Stimulated activated CD8-positive, alpha-beta memory T cell treated with anti-CD3 and anti-CD28 coated beads, Interleukin-4, amount 100 ng/mL, for 1 hour (primary cell): ENCODE measurements at places on chromosomes 3 and 15.

GRCh38 chr3:135099734-135100355 lies 304.8 kb downstream of the EPHB1 start:
- DNase-seq: no peak

- DNase-seq: no peak
Observed at GRCh38 chr15:52379395-52380106, 83.9 kb upstream of the MYO5C start.

DNA sequence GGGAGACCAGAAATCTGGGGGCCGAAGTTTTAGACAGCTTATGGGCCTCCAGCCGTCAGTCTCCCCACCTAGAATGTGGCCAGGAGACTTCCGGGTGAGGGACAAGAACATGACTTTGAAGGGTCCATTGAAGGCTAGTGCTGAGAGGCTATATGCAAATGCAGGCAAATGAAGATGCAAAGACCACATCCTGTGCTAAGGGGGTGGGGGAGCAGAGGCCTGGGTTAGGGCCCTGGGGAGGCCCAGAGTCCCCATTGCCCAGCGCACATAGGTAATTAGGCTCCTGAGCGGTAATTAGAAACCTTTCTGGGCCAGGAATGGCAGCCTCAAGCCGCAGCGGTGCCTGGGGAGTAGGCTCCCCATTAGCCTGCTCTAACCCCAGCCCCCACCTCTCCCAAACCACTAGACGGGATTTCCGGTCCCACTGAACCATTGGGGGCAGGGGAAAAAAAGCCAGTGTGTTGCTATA lies 6.8 kb downstream of the CSK start:
- no peak for DNase-seq

DNA sequence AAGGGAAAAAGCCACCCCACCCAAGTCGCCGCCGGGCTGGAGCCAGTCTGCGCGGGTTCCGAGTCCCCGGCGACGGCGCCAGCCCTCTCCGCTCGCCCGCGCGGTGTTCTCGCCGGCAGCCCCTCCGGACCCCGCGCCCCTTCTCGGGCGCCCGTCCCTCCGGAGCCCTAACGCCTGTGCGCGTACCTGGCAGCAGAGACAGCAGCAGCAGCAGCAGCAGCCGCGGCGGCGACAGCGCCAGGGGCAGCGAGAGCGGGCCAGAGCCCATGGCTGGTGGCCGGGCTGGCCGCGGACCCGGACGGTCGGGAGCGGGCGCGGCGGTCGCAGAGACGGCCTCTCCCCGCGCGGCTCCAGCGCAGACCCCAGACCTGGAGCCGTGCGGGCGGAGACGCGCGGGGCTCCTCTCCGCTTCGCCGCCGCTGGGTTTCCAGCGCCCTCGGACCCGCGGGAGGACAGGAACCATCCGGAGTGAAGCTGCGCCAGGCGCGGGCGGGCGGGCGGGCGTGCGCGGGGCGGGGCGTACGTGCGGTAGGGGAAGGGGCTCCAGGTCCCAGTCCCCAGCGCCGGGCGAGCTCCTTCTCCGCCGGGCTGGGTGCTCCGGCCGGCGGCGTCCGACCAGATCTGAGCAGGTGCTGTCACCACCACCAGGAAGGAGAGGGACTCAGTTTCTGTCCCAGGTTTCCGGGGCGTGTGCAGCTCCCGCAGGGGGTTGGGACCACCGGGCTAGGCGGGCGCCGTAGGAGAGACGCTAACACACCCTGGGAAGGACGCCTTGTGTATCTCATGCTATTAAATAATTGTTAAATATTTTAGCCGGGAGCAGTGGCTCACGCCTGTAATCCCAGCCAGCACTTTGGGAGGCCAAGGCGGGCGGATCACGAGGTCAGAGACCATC lies at the start of gene CHRNA3:
TSS of gene CHRNA3 (minus strand) at position 470 of the 895 bp plus-strand sequence. CDS start at position 268, 202 bp downstream.
- DNase-seq: no peak

DNA sequence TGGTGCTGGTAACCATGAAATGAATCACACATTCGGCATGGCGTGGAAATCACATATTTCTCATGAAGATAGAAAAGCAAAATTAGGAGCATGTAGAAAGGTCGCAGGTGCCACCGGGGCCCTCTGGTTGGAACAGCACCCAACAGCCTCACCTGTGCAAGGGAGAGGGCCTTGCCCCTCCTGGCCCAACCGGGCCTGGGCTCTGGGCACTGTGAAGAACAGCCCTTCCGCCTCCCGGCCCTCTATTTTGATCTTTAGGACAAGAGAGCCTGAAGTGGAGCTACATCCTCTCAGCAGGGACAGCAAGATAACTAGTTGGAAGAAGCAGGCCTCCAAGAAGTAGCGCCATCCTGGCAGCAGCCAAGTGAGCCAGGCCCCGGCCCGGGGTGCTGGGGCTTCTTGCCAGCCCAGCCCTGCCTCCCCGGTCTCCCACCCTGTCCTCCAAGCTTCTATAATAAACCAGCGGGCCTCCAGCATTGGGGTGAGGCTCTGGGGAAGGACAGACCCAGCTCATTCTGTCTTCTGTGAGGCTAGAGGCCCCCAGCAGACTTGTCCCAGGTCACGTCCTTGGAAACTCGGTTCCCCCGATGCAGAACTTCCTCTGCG lies 46.1 kb upstream of the FGD5 start:
- DNase-seq: no peak

- DNase-seq: no peak
Observed at GRCh38 chr3:47856669-47857068, 53.7 kb downstream of the DHX30 start.

DNA sequence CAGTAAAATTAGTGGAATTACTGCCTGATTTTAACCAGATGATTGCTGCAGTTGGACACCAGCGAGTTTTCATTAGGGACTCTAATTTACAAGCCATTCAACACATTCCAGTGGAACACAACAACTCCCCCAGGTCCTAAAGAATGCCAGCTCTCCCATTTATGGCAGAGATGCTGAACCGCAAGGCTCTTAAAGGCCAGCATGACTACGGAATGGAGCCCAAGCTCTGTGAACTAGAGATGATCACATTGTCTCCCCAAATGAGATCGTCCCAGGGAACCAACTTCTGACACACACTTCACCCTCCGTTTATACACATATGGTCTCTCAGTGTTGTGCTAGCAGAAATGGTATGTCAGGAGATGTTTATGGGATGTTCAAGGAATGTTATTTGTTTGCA lies 446.2 kb upstream of the NR2F2 start:
- DNase-seq: no peak

- DNase-seq: no peak
Observed at GRCh38 chr3:66989241-66989640, 8.9 kb upstream of the KBTBD8 start.

DNA sequence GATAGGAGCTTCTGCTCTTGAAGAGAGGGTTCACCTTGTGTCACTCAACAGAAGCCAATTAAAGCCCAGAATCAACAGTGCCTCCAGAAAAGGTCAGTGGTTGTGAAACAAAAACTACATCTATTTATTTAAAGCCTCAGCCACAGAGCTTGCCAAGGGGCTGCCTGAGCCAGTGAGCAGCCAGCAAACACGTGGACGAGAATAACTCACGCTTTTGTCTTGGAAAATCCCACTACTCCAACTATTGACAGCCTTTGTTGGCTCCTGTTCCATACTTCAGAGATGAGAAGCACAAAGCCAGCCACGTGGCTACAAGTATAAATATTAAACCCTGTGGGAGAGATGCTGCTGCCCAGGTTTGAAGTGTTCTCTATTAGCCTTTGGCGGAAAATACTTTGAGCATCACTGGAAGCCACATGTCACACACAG lies 10.3 kb downstream of the GPR156 start:
- no peak for DNase-seq

GRCh38 chr3:64082961-64083541 lies 59.8 kb upstream of the PSMD6 start:
- DNase-seq: no peak

- DNase-seq: no peak
Observed at GRCh38 chr15:41849861-41850260, 11.2 kb downstream of the PLA2G4B start.

- no peak for DNase-seq
Observed at GRCh38 chr15:63612300-63612699, 15.1 kb downstream of the FBXL22 start.

- no peak for DNase-seq
Observed at GRCh38 chr15:94703596-94703995, 472.2 kb downstream of the MCTP2 start.

GRCh38 chr15:80011596-80011995 lies 40.6 kb upstream of the BCL2A1 start:
- no peak for DNase-seq

DNA sequence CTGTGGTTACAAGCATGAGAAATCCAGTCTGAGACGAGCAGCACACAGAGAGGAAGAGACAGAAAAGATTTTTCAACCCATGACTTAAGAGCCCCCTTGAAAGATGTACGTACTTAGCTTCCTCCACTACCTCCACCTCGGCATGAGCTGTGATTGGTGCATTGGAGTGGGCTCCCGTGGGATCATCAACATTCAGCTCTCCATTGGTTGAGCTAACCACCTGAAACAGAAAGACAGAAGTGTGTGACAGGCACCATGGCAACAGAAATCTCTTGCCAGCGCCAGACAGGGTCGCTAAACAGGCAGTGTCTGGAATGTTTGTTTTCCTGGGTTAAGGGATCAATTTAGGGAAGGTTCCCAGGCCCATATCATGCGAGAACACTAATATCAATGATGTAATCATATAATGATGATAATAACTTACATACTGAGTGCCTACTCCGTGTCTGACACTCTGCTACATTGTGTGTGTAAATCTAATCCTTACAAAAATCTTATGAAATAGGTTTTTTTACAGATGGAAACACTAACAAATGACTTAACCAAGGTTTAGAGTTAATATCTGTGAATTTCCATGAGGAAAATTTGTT lies 17.5 kb upstream of the PPIB start:
- no peak for DNase-seq

DNA sequence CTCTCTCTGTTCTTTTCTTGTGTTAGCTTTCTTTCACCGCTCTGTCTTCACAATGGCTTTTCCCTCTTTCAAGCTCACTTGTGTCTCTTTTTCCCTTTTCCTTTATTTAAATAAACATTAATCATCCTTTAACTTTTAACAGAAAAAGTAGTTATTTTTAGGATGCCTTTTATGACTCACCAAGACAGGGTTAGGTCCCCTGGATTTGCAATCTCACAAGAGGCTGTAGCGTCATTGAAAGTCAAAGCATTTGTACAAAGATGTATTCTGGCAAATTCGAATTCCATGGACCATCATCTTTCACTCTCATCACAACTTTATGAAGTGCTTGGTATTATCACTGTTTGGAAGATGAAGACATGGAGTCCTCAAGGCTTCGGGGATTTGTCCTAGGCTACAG lies 34.8 kb upstream of the MCTP2 start:
- DNase-seq: no peak

- no peak for DNase-seq
Observed at GRCh38 chr3:56781762-56782161, 20.0 kb downstream of the ARHGEF3 start.

- no peak for DNase-seq
Observed at GRCh38 chr3:45199837-45200648, 26.0 kb downstream of the TMEM158 start.

- no peak for DNase-seq
Observed at GRCh38 chr3:40310705-40311104, 1.2 kb downstream of the EIF1B start.

- no peak for DNase-seq
Observed at GRCh38 chr3:99958222-99958912, 140.7 kb downstream of the CMSS1 start.

DNA sequence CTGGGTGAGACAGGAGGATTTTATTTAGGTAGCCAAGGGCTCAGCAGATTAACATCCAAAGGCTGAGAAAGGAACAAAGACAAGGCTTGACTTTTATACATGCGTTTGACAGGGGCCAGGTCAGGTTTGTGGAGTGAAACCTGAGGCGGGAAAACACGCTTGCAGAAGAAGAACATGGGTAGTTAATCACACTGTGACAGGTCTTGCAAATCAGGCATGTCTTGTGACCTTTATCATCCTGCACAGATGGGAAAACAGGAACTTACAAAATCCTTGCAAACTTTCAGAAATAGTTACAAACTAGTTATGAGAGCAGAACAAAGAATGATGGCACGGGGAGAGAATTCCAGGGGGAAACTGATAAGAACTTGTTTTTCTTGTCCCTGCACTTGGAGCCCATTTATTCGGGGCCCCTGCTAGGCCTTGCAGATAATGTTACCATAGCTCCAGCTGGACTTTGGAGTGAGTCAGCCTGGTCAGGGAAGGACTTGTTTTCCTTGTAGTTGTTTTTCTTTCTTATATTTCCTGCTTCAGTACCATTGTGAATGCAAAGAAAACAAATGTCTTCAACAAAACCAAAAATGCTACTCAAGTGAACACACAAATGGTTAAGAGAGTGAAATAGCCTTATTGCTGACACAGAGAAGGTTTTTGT lies 965.9 kb upstream of the ROBO1 start:
- no peak for DNase-seq
